GM13977 (cell line): ENCODE measurements at places on chromosomes 16 and 17.

DNA sequence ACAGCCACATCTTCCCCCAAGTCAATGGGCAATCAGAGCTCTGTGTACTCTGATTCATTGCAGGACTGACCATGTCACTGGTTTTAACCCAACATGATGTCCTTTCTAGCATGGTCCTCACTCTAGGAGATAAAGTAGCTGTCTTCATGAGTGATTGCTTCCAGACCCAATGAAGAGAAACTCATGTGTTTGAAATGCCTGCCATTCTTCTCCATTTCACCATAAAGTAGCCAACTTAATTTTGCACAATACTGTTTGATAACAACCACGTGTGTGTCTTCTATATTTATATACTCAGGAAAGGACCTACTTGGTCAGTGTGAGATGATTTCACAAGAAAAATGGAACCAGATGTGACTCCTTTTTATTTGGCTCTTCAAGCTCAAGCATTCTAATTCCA lies 172.5 kb downstream of the AXIN2 start:
- no peak for DNase-seq

- DNase-seq: no peak
Observed at GRCh38 chr17:59424331-59424730, 92.9 kb downstream of the YPEL2 start.

DNA sequence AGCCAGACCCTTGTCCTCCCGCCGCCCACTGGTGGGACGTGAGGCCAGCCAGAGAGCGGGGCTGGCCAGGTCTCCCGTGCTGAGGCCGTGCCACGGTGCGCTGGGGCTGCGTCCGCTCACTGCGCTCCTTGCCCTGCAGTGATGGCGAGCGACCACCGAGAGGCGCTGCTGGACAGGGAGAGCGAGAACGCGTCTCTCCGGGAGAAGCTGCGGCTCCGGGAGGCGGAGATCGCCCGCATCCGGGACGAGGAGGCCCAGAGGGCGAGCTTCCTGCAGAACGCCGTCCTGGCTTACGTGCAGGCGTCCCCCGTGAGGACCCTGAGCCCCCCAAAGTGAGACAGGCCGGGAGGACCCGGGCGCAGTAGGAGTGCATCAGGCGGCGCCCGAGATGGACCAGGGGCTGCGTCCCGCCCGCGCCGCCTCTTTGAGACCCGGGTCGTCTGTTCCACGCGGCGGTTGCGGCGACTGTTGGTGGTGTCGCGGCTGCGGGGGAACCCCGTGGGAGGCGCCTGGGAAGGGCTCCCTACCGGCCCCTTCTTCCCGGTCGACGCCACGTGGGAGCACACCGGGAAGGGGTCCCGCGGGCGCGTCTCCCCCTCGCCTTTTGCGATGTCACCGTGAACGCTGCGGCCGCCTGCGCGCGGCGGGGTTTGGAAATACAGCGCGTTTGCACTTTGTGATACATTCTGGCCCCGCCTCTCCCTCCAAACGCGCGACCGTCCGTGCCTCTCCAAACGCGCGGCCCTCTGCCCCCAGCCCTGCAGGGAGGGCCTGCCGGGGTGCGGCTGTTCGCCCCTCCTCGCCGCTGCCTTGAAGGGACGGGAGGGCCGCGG lies 792 bp upstream of the RAC3 start:
- DNase-seq: peak; percentile 89

DNA sequence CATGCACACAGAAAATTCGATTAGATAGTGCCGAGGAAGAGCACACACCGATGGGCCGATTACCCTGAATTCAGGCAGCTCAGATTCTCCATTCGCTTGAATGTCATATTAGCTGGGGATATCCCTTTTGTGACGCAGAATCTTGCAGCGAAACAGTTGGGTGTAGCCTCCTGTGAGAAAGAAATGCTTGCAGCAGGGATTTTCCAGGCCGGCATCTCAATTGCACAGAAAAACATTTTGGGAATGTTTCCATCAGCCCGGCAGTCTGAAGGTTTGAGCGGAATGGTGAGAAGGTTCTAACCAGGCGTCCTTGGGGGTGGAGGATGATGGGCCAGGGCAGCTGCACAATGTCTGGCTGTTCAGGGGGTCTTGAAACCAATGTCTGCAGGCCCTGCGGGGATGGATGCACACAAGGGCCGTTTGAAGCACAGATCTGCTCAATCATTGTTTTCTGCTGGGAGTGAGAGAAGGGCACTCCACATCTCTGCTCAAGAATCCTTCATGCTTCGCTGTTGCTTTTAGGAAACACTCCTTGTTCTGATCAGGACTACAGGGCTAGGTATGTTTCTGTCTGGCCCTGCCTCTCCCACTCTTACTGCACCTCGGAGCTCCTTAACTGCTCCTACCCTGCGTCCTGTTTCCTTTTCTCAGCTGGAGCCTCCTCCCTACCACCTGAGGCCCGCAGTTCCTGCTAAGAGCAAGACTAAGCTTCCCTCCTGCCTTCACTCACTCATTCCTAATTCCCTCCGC lies 94.6 kb downstream of the CMIP start:
- no peak for DNase-seq

- DNase-seq: peak; percentile 70
Observed at GRCh38 chr16:30748634-30749445, 615 bp downstream of the PHKG2 start.

GRCh38 chr16:77435272-77435820 lies 512 bp upstream of the ADAMTS18 start:
- DNase-seq: no peak

GRCh38 chr17:59856859-59857794 lies 35.6 kb downstream of the TUBD1 start:
- DNase-seq: no peak

DNA sequence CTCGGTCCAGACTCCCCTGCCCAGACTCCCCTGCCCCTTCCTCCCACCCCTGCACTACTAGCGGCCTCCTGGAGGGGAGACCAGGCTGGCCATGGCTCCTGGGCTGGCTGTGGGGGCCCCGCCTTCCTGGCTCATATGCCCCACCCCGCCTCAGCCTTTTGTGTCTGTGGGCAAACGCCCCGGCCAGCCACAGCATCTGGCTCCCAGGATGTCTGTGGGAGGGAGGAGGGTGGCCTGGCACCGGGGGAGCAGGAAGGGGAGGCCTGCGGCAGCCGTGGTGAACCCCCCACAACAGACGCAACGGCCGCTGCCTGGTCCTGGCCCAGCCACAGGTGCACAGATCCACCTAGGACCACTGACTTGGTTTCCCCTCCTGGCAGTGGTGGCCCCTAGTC lies 32.9 kb downstream of the BAHCC1 start:
- DNase-seq: no peak

GRCh38 chr17:37791447-37792399 lies 46.9 kb upstream of the HNF1B start:
- peak; percentile 76 for DNase-seq

DNA sequence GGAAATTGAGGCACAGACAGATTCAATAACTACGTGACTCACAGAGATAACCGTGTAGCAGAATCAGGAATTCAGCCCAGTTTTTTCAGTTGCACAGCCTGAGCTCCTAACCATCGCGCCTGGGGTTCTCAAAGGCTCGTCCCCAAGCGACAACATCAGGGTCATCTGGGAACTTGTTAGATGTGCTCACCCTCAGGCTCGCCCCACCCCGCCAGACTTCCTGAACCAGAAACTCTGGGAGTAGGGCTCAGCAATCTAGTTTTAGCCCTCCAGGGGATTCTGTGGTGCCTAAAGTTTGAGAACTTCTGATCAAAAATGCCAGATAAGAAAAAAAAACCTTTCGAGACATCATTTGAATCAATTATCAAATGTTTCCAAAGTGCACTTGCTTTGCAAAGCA lies 559.8 kb downstream of the WWOX start:
- DNase-seq: no peak

- peak; percentile 58 for DNase-seq
Observed at GRCh38 chr16:73034374-73034773, 13.6 kb downstream of the ZFHX3 start.

DNA sequence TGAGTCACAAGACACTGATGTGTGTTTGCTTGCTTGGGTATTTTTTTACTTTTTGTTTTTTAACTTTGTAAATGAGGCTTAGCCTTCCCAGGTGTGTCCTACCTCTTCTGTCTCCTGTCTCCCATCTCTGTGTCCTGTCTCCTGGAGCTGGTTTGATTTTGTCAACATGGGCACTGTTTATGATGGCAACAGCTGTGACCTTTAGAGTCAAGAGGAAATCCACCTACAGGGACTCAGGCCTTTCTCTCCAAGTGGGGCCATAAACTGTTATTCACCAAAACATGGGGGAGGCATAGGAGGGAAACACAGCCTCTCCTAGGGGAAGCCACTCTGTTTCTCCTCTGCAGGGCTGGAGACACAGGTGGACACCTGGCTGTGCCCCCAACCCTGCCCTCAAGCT lies 13.1 kb upstream of the PLCG2 start:
- no peak for DNase-seq

DNA sequence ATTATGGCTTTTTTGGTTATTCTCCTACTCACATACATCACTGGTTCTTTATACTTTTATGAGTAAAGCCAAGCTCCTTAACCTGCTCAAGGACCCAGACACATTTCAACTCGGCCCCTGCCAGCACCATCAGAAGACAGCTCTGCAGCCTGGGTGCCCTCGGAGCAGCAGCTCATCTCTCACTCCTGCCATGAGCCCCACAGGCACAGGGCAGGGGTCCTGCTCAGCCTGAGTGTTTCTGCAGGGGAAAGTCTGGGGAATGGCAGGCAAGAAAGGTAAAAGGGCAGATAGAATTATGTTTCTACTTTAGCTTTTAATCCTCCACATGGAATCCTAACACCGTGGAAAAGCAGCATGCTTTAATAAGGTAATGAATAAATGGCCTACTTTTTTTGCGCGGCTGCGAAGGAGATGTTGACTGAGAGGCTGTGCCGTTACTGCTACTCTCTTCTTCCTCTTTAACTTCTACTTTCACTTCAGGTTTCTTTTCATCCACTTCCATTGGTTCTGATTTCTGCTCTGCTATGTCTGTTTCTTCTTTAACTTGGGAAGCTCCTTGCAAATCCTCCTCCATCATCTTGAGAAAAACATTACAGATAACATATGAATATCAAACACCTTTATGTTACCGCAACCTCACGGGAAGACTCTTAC lies 50.1 kb upstream of the TRAP1 start:
- no peak for DNase-seq

DNA sequence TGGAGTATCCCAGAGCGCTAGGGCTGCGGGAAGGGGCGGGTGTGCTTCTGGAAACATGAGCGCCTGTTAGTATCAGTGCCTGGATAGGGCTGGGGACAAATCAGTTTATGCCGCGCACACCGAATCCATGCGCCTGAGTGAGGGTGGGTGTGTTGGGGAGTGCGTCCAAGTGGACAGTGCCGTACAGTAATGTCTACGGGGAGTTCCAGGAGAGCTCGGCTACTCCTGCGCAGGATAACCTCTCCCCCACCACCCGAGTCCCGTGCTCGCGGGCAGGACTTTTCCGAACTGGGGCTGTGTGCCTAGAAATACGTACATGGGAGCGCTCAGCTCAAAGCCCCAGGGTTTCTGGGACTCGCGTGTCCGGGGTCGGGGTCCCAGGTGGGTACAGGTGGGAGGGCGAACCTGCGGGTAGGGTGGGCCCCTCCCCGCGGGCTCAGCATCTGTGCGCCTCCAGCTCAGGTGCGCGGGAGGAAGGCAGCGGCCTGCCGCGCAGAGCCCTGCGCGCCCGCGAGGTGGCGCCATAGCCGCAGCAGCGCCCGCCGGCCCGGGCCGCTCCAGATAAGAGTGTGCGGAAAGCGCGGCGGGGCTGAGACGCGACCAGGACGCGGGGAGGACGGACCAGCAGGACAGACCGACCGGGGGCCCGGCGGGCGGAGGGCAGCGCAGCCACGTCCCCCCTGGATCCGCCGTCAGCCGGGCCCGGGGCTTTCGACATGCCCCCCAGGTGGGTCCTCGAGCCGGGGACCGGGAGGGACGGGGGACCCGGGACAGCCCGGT lies at the start of gene HIC1:
Gene HIC1 (plus strand): TSS at position 592 of the 780 bp plus-strand sequence. CDS start 1,588 bp downstream, outside the sequence.
- peak; percentile 94 for DNase-seq

DNA sequence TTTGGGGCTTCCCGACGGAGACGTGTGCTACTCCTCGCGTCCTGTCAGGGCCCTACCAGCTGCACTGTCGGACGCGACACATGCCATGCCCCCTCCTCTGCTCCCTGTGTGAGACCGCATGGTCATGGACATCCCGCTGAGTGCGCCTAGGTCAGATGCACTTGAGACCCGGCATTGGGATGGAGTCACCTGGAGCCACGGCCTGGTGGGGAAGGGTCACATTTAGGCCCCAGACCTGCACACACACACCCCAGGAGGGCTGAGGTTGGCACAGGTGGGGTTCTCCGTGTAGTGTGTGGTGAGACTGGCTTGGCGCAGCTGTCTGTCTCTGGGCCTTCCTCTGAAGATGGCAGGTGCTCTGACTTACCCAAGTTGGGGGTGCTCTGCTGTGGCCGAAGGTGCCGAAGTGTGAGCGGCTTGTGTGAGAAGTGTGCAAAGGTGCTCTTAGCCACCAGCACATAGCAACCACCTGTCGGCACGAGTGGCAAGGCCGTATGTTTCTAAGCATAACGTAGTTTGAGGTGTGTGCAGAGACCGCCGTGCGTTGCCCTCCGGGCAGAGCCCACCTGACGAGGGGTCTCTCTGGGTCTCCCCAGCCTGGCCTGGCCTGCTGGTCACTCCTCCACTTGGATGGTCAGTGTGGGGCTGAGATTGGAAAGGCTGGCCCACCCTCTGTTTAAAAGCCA lies 108.6 kb downstream of the BANP start:
- DNase-seq: peak; percentile 23

GRCh38 chr17:41973408-41973811 lies 6.8 kb downstream of the CNP start:
- no peak for DNase-seq

GRCh38 chr17:45355087-45355486 lies 38.3 kb upstream of the MAP3K14 start:
- no peak for DNase-seq

DNA sequence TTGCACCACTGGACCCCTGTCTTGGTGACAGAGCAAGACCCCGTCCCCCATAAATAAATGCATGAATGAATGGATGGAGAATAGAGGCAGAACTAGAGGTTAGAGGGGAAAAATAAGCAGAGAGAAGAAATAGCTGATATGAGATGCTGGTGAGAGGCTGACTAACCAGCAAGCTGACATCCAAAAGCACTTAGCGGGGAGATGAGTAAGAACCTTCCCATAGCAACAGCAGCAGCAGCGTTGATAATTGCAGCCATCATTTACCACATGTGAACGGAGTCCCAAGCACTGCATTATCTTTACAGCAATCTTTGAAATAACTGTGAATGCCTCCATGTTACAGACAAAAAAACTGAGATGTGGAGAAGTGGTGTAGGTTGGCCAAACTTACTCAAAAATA lies 777.3 kb upstream of the EEF2KMT start:
- DNase-seq: no peak

- DNase-seq: no peak
Observed at GRCh38 chr16:9119795-9120194, 28.4 kb downstream of the HAPSTR1 start.

- DNase-seq: no peak
Observed at GRCh38 chr16:69904495-69905170, 46.5 kb upstream of the CLEC18A start.

GRCh38 chr16:27966756-27967155 lies 96.8 kb downstream of the GSG1L start:
- DNase-seq: no peak

DNA sequence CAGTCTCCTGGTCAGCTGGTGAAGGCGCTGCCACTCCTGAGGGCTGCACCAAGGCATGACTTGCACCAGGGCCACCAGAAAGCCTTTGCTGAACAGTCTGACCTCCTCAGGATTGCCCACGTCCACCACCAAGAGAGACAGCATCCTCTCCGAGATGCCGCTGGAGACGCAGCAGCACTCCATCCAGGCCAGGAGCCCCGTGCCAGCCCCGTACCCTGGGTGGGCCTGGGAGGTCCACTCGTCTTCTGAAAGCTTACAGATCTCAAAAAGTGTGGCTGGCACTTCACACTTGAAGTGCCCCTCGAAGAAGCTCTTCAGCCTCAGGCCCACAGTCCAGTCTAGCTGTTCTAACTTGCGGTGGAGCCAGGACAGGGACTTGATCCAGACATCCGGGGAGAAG lies 6.7 kb downstream of the GEMIN4 start:
- no peak for DNase-seq
